AG10803 (cell line): ENCODE measurements at places on chromosomes 5 and 9.

GRCh38 chr9:127497656-127498290, 46.5 kb downstream of the LRSAM1 start:
- no peak for DNase-seq

DNA sequence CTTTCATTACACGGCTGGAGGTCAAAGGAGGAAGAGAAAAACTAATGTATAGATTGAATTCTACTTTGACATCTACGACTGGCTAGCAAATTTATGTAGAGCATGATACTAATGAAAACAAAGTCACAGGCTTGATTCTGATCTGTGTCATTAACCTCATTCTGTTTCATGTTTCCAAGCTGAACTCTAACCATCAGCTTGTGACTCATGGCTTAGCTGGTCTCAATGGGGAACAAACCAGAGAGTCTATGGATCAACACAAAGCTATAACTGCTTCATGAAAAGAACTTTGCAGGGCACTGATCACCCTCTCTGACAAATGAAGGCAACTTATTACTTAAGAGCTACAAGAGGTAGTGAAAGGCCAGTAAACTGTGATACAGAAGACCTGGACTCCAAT, 23.6 kb upstream of the PDE4D start:
- no peak for DNase-seq

DNA sequence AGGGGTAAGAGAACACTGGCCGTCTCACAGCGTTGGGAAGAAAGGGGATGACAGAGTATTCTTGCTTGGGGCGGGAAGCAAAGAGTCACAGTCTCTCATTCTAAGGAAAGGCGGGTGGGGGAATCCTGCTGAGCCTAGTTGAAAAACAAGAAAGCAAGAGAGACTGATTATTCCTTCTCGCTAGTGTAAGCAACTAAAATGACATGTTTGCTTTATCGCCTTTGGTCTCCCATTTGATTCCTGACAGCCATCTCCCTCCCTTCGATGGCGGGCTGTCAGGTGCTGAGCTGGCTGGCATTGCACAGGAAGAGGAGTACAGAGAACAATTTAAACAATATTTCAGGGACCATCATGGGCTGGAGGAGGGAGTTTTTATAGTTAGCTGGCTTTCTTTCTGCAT, 331.3 kb downstream of the ASTN2 start:
- no peak for DNase-seq

- no peak for DNase-seq
Measured at GRCh38 chr9:130478736-130479575, 34.2 kb downstream of the ASS1 start.

DNA sequence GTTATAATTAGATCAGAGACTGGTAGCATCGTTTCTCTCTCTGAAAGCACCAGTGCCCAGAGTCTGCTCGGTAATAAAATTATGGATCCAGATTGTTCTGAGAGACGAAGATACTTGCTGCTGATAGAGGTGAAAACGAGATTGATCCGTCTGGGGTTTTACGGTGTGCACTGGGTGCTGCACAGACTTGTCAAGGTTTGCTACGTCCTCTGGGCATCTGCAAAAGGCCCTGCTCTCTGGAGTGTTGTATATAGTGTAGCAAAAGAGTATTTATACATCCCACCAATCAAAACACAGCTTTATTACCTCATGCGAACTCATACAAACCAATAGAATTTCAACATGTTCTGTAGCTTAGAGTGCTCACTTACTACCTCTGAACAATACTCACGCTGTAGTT, 219.3 kb downstream of the PBX3 start:
- no peak for DNase-seq

DNA sequence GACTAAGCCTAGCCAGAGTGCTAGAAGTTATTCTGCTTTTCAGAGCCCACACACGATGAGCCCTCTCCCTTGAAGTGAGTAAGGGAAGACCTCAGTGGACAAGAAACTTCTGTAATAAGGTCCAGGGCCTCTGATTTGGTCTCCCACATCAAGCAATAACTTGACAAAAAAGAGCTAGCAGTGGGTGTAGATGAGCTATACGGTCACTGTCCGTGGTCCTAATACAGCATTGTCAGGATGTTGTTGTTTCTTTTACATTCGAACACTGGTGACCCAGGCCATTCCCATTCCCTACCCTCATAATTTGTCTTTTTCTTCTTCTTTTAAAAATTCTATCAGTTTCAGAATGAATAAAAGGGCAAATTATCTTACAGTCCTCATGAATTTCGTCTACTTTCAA, 5.2 kb downstream of the PCSK1 start:
- DNase-seq, result peak; percentile 7
